Vagina (tissue), 2 donors: ENCODE measurements at places on chromosomes 5 and 9.

GRCh38 chr5:107502676-107503060, 168.1 kb downstream of the EFNA5 start:
- DNase-seq, result no peak

- no peak for DNase-seq
Observed at GRCh38 chr9:94588681-94589080, 4.9 kb downstream of the FBP2 start.

DNA sequence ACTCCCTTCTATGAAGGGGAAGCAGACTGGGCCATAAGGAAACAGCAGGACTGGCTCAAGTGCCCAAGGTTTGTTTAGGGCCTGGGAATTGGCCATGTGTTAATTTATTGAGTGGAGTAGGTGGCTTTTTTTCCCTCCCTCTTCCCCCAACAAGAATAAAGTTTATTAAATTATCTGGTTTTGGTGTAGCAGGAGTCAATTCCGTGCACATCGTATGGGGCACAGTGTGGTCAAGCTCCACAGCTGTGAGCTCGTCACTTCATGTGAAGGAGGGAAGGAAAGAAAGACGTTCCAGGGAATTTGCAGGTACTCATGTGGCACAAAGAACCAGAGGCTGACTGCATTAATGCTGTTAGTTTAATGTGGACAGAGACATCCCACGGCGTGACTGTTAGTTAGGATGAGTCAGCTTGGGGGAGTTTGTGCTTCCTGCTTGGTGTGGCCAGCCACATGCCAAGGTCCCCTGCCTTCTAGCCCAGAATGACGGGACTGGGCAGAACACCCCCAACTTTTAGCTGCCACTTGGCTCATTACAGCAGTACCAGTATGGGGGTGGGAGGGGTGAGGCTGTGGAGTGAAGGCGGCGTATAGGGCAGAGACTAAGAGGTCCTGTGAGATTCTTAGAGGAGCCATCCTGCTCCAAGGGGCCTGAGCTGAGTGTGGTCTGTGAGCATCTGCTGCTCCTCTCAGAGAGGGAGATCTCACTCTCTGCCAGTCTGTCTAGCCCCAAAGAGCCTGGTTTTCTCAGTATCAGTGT, 33.2 kb downstream of the CSF1R start:
- no peak for DNase-seq

DNA sequence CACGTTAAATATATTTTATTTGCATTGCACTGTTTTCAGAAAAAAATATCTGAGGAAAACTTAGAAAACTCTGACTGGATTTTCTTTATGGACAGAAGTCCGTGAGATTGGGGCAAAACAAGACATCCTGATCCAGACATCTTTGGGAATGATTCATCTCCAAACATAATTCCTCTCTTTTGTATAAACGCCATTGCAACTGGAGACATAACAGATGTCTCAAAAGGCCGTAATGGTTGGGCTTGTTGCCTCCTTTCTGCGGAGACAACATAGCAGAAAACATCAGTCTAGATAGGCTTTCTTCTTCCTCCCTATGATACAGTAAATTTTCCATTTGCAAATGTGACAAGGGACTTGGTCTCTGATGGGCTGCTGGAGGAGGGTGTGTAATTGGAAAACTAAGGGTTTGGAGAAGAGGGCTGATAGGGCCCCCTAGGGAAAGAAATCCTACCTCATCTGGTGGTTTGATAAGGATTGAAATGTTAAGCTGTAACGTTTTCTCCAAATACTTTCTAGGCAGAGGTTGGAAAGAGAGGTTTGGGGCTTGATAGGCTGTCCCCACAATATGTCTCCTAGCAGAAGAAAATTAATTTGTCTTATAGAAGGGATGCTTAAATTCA, 631.5 kb upstream of the ST8SIA4 start:
- DNase-seq, result no peak

GRCh38 chr5:37888476-37888875, 48.6 kb upstream of the GDNF start:
- DNase-seq, result no peak
